ENCODE measurements at places on chromosomes 7 and 10. TPM values are rescaled to one million over a fixed set of nuclear protein-coding genes. Genes with fewer than 3 reads are reported as not detected.

- peaks cover 18% of the 10 kb centered on the region for H3K36me3 ChIP-seq
- peaks cover 12% of the 10 kb centered on the region for H3K4me1 ChIP-seq
- DNase-seq = no peak
- H3K27ac ChIP-seq = no peak overlapping the region
- no peak overlapping the region for H3K4me3 ChIP-seq
Observed at GRCh38 chr10:18683427-18683826, 24.2 kb downstream of the ARL5B start.

The AKR1C2 gene
- total RNA-seq = not detected

- H3K27ac ChIP-seq = no peak overlapping the region
- H3K4me3 ChIP-seq = no peak overlapping the region
- no peak for DNase-seq
Observed at GRCh38 chr10:114489521-114490310, 85.4 kb upstream of the AFAP1L2 start.

DNA sequence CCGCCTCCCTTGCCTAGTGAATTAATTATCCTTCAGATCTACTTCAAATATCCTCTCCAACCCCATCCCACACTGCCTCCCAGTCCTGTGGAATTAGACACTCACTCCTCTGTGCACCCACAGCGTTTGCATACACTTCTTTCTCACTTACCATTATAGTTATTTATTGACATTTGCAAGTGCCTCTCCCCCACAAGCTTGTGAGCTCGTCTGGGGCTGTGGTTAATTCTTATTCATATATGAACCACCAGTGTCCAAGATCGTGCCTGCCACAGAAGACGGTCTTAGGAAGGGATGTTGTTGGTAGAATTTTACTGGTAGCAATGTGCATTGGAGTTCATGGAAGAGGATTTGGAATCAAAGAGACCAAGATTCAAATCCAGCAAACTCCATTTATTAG lies 68.1 kb upstream of the AOAH start:
- H3K27me3 ChIP-seq = no peaks in the 10 kb centered on the region
- H3K27ac ChIP-seq = no peak overlapping the region

DNA sequence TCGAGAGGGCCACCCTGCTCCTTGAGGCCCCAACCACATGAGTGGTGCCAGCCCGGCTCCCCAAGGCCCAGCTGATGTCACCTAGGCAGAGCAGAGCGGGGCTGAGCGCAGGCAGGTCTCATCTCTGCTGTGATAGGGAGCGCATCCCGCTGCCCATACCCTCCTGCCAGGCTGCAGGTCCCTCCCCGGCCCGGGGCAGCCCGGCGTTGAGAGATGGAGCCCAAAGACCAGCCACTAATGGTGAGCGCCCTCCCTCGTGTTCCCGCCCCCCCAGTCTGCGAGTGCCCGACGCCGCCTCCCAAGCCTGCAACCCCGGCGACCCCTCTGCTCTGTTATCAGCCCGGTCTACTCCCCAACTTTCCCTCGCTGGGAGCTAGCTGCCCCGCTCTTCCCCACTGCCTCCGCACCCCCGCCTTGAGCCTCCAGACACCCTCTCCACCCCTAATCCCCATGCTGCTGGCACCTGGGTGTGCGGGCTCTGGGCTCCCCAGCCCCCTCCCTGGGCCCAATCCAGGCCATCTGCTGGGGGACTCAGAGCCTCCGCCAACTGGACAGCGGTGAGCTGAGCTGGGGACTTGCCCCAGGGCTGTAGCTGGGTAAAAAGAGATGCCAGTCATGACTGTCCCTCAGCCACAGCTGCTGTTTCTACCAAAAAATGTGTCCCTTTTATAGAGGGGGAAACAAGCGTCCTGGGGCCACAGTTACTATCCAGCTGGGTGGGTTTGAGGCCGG lies 19.7 kb upstream of the CHST12 start:
- no peak for DNase-seq
- H3K27ac ChIP-seq = no peak overlapping the region

- peak overlapping the region; percentile 31 for H3K27ac ChIP-seq
- H3K4me3 ChIP-seq = no peak overlapping the region
- no peaks in the 10 kb centered on the region for H3K27me3 ChIP-seq
- peaks cover 38% of the 10 kb centered on the region for H3K4me1 ChIP-seq
- H3K36me3 ChIP-seq = peaks cover 9% of the 10 kb centered on the region
Observed at GRCh38 chr7:101088069-101088425, 2.8 kb downstream of the TRIM56 start.

The HEPACAM2 gene
- total RNA-seq = not detected

The INHBA gene
- 198 TPM for total RNA-seq

DNA sequence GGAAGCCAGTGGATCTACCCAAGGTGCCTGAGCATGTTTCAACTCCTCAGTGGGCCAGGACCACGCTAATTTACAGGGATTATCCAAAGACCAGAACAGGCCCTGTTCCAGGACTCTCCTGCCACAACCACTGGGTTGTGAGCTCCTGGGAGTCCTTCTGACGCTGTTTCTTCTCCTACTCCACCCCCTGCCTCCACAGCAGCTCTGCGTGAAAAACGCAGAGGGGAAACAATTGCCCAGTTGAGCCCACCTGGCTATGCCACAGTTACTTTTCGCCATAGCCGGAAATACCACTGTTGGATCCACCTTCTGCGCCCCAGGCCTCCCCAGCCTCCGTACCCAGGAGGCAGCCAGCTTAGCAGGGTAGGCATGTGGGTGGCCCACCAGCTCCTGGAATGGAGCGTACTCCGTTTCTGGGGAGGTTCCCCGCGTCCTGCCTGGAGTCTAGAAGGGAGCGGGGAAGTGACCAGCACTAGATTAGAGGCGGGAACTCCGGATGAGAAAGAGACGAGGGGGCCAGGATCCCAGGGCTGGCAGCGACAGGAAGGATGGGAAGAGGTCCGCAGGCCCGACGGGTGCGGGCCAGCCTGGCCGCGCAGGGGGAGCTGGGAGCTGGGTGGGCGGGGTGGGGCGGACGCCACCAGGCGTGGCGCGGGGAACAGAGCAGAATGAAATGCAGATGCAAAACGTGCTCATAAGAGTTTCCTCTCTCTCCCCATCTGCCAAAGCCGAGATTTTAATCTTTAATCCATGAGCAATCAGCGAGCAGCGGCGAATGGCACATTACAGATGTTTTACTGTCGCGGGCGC lies 32.1 kb upstream of the PAX2 start:
- peaks cover 2% of the 10 kb centered on the region for H3K36me3 ChIP-seq
- no peak overlapping the region for H3K27ac ChIP-seq
- H3K27me3 ChIP-seq = peaks cover 80% of the 10 kb centered on the region
- H3K4me1 ChIP-seq = peaks cover 5% of the 10 kb centered on the region
- H3K4me3 ChIP-seq = no peak overlapping the region
- no peak for DNase-seq

DNA sequence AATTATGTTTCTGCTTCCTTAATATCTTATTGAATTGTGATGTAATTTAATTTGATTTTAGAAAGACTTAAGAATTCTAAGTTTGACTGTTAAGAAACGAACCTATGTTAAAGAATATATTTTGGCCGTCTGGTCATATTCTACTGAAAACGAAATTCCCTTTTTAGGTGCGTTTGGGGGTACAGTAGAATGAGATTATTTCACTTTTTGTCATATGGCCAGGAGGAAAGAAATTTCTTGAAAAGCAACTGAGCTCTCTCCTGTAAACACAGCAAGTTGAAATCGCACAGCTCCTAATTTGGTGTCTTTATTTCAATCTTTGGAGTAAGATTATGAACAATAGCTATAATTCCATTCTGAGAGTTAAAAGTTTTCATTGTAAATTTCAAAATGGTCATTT lies 227.6 kb downstream of the CACNB2 start:
- no peak for DNase-seq
- no peak overlapping the region for H3K4me3 ChIP-seq
- no peaks in the 10 kb centered on the region for H3K36me3 ChIP-seq
- H3K27ac ChIP-seq = peak overlapping the region; percentile 64
- peaks cover 32% of the 10 kb centered on the region for H3K4me1 ChIP-seq
- peaks cover 6% of the 10 kb centered on the region for H3K27me3 ChIP-seq
